ENCODE measurements at places on chromosomes 2 and 18. TPM values are rescaled to one million over a fixed set of nuclear protein-coding genes. Genes with fewer than 3 reads are reported as not detected.

SETBP1 gene
- total RNA-seq = 16.4 TPM

WIPF1 gene
- 8.9 TPM for total RNA-seq

DSG3 gene
- not detected for total RNA-seq

C2orf66 gene
- not detected for total RNA-seq

ARL5A gene
- total RNA-seq = 33.3 TPM

CNDP1 gene
- 14.9 TPM for total RNA-seq

TUBA3D gene
- total RNA-seq = 0.42 TPM

PIEZO2 gene
- total RNA-seq = 11.9 TPM

DNMT3A gene
- 7.1 TPM for total RNA-seq

INHBB gene
- 10.0 TPM for total RNA-seq

REG3A gene
- total RNA-seq = not detected

SERPINB3 gene
- total RNA-seq = not detected

ZNF521 gene
- 2.9 TPM for total RNA-seq
